ENCODE measurements at places on chromosomes 5 and 9.

DNA sequence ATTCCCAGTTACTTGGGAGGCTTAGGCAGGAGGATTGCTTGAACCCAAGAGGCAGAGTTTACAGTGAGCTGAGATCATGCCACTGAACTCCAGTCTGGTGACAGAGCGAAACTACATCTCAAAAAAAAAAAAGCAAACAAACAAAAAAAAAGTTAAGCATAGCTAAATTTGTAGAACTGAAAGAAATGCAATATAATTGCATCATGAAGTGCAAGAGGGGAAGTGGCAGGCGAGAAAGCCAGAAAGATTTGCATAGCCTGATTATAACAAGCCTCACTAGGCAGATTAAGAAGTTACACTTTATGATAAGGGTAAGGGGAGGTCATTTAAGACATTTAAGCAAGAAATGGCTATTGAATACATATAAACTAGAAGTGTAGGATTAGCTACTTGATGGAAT is 187.1 kb downstream of the EDIL3 start:
- DNase-seq: no peak

DNA sequence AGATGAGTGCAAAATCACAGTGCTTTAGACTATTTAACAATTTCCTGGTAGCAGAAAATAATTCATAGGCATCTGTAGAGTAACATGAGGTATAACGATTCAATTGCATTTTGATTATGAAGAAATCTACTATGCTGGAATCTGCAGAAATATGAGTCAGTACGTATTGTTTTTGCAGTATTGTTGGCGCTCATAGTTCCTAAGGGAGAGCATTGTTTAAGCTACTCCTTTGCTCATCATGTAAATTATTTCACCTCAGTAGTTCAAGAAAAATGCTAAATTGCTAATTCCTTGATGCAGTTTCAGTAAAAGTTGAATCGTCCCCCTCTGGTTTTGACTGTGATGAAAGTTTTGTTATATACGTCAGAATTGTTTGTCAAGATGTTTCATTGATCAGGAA is 458.4 kb downstream of the HINT1 start:
- DNase-seq: no peak

DNA sequence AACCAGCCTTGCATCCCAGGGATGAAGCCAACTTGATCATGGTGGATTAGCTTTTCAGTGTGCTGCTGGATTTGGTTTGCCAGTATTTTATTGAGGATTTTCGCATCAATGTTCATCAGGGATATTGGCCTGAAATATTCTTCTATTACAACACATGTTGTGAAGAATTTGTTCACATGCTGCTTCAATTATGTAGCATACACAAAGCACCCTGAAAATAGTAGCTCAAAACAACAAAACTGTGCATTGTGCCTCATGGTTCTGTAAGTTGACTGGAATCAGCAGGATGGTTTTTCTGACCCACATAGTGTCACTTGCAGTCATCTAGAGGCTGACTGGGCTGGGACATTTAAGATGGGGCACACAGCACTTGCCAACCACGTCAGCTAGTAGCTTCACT is 193.9 kb downstream of the SYK start:
- DNase-seq: no peak

DNA sequence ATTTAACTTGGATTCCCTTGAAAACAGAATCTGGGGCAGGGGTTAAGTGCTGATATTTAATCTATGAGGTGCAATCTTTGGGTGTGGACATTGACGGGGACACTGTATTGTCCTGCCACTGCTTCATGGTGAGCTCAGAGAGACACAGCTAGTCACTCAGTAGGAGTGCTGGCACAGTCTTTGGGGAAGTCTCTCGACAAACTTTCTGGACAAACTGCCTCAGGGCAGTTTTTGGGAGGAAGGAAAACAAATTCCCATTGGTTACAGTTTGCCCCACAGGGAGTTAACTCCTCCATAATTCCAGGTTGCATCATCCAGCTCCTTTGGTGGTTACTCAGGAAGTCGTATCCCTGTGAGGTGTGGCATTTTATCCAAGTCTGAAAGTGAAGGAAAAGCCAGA is 17.9 kb downstream of the HNRNPK start:
- DNase-seq: no peak

DNA sequence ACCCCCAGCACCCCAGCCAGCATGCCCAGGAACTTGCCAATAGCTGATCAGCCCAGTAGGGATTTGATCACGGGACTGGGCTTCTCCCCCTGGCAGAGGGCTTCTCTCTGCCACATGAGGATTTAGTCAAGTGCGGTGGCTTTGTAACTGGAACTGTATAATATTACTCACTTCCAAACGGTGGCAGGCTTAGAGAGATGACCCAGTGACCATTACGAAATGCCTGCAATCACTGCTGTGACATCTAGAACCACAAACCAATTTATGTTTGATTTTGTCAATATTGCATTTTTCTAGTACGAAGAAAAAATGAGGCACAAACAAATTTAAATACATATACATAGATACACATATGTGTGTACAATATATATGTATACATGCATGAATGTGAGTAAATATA is 192.1 kb downstream of the ERCC6L2 start:
- no peak for DNase-seq

DNA sequence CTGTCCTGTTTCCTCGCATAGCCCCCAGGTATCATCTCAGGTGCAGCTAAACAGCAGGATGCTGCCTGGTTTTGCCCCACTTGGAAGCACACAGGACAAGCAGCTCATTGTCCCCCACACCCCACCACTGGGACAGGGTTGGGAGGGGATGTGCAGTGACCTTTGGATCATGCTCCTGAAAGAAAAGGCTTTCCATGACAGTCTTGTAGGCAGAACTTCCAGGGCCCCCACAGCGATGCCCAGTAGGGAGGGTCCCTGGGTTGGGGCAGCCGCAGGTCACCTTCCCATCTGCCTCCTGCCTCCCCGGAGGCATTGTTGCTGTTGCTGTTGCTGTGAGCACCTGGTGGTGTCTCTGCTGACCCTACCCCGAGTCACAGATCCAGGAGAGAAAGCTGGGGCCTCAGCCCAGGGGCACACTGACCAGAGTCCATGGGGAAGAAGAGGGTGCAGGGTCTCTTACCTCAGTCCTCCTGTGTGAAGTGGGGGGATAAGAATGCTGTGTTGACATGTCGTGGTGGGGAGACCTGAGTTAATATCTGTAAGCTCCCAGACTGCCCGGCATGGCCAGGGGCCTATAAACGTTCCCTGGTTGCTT is 8.5 kb downstream of the CEP72 start:
- no peak for DNase-seq

- no peak for DNase-seq
Measured at GRCh38 chr9:111149018-111149759, 110.9 kb upstream of the LPAR1 start.

DNA sequence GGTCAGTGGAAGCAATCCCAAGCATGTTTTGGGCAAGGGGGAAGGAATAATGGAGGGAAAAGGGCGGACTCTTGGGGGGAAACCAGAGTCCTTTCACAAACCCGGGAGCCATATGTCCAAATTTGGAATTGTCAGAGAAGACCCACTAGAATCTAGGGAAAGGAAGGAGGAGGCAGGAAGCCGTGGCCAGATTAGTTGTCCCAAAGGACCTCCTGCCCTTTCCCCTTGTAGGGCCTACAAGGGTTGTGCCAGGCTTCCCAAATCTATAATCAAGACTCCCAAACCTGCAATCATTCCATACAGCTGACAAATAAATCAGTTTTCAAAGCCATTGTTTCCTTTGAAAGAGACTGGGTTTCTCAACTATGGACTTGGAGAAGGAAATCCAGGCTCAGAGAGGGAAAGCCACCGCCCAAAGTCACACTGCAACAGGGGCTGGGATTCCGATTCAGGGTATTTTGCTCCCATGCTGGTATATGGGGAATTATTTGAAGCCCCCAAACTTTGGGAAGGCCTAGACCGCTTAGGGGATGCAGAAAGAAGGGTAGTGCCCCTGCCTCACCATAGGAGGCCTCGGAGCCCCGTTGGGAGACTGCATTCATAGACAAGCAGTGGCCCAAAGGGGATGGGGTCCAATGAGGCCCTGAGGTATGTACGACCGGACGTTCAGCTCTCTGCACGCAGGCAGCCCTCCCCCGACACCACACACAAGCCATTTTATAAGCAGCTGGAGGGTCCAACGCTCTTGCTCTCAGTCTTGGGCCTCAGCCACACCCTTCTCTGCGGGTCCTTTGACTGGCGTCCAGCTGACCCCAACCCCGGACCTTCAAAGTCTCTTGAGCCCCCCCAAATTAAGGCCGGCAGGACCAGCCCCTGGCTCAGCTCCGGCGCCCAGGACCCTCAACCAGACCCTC is 815 bp downstream of the ANXA6 start:
- DNase-seq: no peak

DNA sequence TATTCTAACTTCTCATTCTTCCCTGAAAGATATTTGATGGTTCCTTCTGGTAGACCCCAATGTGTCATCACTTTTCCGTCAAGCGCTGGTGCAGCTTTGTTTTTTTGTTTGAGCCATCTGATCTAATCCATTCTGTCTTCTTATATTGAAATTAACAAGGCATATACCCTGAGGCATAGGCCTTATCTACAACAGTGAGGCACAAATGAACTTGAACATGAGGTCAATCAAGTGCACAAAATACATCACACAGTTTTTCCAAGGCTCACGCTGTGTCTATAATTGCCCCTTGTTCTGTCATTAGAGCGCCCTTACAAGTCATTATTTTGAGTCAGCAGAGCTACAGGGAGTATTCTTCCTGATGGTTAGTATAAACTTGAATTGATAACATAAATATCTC is 406.6 kb downstream of the MAT2B start:
- no peak for DNase-seq

- peak; percentile 23 for DNase-seq
Measured at GRCh38 chr9:33748633-33749304, 46.6 kb upstream of the PRSS3 start.

- DNase-seq: no peak
Measured at GRCh38 chr5:62143268-62144229, 162.5 kb upstream of the KIF2A start.

GRCh38 chr5:179319741-179320281 is 25.4 kb downstream of the ADAMTS2 start:
- no peak for DNase-seq

- no peak for DNase-seq
Measured at GRCh38 chr9:20703146-20703545, 19.1 kb downstream of the FOCAD start.

GRCh38 chr5:54442271-54442670 is 13.2 kb upstream of the HSPB3 start:
- DNase-seq: no peak

DNA sequence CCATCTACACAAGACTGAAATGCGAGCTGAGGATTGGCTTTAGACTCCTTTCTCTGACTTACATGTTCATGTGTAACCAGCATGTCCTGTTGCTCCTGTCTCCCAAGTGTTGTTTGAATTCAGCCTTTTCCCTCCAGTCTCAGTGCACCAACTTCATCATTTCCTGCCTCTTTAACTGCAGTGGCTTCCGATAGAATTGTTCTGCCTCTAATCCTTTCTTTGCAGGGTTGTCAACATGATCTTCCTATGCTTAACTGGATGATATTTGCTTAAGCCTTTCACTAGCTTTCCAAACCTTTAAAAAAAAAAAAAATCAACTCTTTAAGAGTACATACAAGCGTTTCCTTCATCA is 6.7 kb upstream of the FYB1 start:
- DNase-seq: no peak

- DNase-seq: no peak
Measured at GRCh38 chr9:6183227-6183551, 32.4 kb upstream of the IL33 start.

DNA sequence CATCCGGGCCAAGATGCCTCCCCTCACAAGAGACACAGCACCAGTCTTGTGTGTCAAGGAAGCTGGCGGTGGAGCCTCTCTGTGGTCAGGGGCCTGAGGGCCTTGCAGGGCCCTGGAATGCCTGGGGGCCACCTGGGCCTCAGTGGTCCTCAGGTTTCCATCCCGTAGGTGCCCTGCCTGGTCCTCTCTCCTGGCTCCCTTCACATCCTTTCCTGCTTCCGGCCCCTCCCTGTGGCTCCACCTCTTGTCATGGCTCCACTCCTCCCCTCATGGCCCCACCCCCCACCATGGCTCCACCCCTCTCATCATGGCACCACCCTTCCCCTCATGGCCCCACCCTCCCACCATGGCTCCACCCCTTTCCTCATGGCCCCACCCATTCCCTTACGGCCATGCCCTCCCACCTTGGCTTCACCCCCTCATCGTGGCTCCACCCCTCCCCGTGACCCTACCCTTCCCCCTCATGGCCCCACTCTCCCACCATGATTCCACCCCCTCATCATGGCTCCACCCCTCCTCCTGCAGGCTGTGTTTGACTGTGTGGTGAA is 175.8 kb downstream of the CACNA1B start:
- no peak for DNase-seq

DNA sequence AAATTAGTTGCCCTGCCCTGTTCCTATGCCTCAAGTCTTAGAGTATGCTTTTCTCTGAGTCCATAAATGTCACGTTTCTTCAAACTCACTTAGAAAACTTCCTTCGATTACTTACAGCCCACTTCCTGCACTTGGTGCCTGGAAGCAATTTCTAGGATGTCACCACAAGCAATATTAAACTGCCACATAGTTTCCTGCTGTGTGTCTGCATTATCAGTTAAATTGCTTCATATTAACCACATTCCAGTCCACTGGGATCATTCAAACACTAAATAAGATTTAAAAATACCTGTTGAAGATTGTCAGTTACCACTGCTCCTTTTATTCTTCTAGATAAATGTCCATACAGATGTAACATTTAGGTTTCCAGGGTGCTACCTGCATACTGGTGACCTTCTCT is 4.1 kb downstream of the DENND1A start:
- no peak for DNase-seq

GRCh38 chr9:4463824-4464223 is 26.4 kb upstream of the SLC1A1 start:
- no peak for DNase-seq

GRCh38 chr9:33092634-33093033 is 16.2 kb upstream of the SMU1 start:
- DNase-seq: no peak

GRCh38 chr5:111863801-111864200 is 106.8 kb upstream of the NREP start:
- DNase-seq: no peak

DNA sequence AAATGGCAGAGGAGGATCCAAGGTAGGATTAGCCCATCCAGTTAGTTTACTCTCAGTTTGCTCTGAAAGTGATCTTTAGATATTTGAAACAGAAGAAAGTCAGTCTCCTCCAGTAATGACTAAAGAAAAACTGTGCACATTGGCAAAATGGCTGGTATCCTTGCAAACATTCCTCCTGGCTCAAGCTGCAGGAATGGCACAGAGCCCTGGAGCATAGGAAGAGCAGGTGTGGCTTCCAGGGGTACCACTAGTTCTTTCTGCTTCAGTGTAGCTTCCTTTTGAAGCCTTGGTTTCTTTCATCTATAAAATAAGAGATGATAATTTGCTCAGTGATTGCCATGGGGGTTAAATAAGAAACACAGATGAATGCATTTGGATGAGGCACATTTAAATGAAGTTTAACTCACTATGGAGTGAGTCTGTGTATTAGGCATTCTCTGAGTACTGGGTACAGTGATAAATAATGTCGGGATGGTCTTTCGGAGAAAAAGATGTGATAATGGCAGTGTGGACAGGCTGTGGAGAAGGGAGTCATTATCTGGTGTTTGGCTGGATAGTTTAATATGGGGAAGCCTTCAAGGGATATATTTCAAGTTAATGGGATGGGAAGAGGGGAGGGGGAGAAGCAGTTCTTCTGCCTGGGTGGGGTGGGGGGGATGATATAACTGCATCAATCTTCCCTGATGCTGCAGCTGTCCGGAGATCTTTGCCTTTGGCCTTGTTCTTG is 217.3 kb upstream of the KLF4 start:
- DNase-seq: no peak

All from stimulated activated CD8-positive, alpha-beta memory T cell treated with anti-CD3 and anti-CD28 coated beads, Interleukin-15, amount 100 ng/mL, for 4 hours (primary cell).